H1 (cell line): ENCODE measurements at places on chromosomes 4 and X.

DNA sequence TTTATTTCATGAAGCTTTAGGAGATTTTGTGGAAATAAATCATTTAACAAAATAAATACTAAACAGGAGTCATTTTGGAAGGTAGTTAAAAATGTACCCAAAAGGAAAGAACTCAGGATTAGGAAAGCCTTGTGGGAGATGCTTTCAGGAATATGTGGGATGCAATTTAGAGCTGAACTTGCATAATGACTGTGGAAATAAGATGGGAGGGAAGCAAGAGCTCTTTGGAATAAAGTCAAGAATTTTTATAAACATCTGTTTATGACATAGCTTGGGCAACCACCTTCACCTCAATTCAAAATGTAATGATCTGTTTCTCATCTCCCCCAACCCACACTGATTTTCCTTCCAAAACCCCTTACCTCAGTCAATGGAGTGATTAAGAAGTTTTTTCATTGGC lies 623.8 kb downstream of the FAT4 start:
- H3K36me3 ChIP-seq = no peaks in the 10 kb centered on the region
- no peak overlapping the region for H3K4me3 ChIP-seq
- no peak overlapping the region for H3K27ac ChIP-seq
- DNase-seq = no peak
- H3K27me3 ChIP-seq = no peaks in the 10 kb centered on the region
- H3K4me1 ChIP-seq = no peaks in the 10 kb centered on the region

GRCh38 chr4:157832596-157832995 lies 340.2 kb downstream of the GASK1B start:
- no peak for DNase-seq
- H3K27me3 ChIP-seq = no peaks in the 10 kb centered on the region
- H3K4me3 ChIP-seq = no peak overlapping the region
- peaks cover 2% of the 10 kb centered on the region; the same call in 1 of the 2 replicates for H3K4me1 ChIP-seq

GRCh38 chrX:137896123-137896522 lies 330.2 kb downstream of the ZIC3 start:
- no peaks in the 10 kb centered on the region for H3K27me3 ChIP-seq
- H3K4me1 ChIP-seq = no peaks in the 10 kb centered on the region
- peak; percentile 2 for DNase-seq
- H3K36me3 ChIP-seq = no peaks in the 10 kb centered on the region
- H3K4me3 ChIP-seq = no peak overlapping the region

DNA sequence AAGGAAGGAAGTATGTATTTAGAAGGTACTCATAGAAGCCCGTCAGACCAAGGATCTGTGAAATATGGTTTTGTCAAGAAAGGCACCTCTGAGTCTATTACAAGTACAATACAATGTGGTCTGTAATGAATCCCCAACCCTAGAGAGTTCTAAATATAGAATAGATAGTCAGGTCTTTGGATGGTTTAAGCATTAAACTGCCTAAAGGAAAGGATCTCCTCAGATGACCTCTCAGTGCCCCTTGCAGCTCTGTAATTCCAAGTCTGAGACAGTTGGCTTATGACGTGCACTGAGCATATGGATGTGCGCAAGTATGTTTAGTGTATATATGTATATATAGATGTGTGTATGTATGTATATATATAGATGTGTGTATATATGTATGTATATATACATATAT lies 62.0 kb downstream of the CCSER1 start:
- H3K27ac ChIP-seq = no peak overlapping the region
- peaks cover 6% of the 10 kb centered on the region for H3K4me1 ChIP-seq
- no peak overlapping the region for H3K4me3 ChIP-seq
- no peaks in the 10 kb centered on the region for H3K36me3 ChIP-seq
- no peak for DNase-seq

GRCh38 chrX:115564243-115564642 lies 3.3 kb downstream of the PLS3 start:
- H3K36me3 ChIP-seq = no peaks in the 10 kb centered on the region
- no peaks in the 10 kb centered on the region for H3K27me3 ChIP-seq
- H3K27ac ChIP-seq = no peak overlapping the region
- H3K4me3 ChIP-seq = no peak overlapping the region
- H3K4me1 ChIP-seq = 0 out of 2 replicates have a peak, but pooled peaks cover 2% of the 10 kb centered on the region

DNA sequence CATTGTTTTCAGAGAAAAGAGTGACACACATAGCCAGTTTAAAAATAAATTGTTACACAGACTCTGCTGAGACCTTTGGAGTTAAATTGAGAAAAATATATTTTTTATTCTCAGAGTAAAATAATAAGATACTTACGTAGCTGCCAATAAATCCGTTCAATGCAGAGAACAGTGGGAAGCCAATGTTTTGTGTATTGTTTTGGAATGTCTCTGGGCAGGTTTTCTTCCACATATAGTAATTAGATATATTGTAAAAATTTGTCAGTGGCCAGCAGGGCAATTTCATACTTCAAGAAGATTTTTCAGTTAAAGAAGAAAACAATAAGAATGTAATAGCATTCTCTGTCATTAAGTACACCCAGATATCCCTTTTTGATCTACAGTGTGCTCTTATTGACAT lies 999.5 kb upstream of the INTU start:
- H3K4me3 ChIP-seq = no peak overlapping the region
- H3K4me1 ChIP-seq = no peaks in the 10 kb centered on the region
- H3K36me3 ChIP-seq = no peaks in the 10 kb centered on the region

- no peak for DNase-seq
- no peaks in the 10 kb centered on the region for H3K27me3 ChIP-seq
- no peak overlapping the region for H3K4me3 ChIP-seq
Observed at GRCh38 chr4:117134386-117134785, 49.0 kb upstream of the TRAM1L1 start.

GRCh38 chr4:4805887-4806286 lies 53.6 kb upstream of the MSX1 start:
- H3K4me3 ChIP-seq = no peak overlapping the region
- H3K36me3 ChIP-seq = no peaks in the 10 kb centered on the region
- no peak for DNase-seq
- H3K27ac ChIP-seq = no peak overlapping the region

GRCh38 chrX:130090364-130090763 lies 19.9 kb downstream of the ELF4 start:
- H3K27ac ChIP-seq = no peak overlapping the region
- H3K4me3 ChIP-seq = no peak overlapping the region
- no peak for DNase-seq
- H3K27me3 ChIP-seq = no peaks in the 10 kb centered on the region
- H3K4me1 ChIP-seq = peaks cover 5% of the 10 kb centered on the region
- H3K36me3 ChIP-seq = no peaks in the 10 kb centered on the region

DNA sequence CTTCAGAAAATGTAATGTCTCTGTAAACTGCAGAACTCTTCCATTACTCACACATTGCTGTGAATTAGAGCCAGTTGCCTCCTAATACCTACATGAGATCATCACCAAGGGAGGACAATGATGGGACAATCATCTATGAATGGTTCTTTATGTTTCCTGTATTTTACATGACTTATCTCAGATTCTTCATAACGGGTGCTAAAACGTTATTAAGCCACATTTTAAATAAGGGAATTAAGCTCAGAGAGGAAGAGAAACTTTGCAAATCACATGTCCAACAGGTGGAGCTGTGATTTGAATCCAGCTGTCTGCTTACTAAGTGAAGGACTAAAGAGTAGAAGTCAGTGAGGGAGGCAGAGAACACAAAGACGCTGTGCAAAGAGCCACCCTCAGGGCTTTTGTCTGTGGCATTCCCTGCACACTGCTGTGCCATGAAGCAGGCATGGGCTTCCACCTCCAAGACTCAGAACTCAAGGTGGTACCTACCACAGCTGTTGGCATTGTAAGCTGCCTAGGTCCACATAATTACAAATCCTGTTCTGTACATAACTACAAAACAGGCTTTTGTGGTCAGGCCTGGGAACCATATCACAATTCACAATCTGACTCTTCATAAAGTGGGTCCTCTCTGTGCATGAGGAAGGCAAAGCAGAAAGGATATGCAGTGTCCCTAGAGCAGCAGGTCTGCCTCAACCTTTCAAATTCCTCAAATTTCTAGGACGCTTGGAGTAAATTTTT lies 12.8 kb downstream of the TBC1D9 start:
- H3K36me3 ChIP-seq = no peaks in the 10 kb centered on the region
- H3K27me3 ChIP-seq = no peaks in the 10 kb centered on the region
- peaks cover 13% of the 10 kb centered on the region; the same call in 1 of the 2 replicates for H3K4me1 ChIP-seq
- no peak overlapping the region for H3K4me3 ChIP-seq
- no peak overlapping the region for H3K27ac ChIP-seq

GRCh38 chr4:184163813-184164212 lies 53.9 kb downstream of the ENPP6 start:
- no peak overlapping the region for H3K4me3 ChIP-seq
- no peak for DNase-seq
- no peaks in the 10 kb centered on the region for H3K27me3 ChIP-seq
- no peaks in the 10 kb centered on the region for H3K36me3 ChIP-seq
- peaks cover 7% of the 10 kb centered on the region for H3K4me1 ChIP-seq

- H3K36me3 ChIP-seq = no peaks in the 10 kb centered on the region
- peaks cover 13% of the 10 kb centered on the region; the same call in 1 of the 2 replicates for H3K4me1 ChIP-seq
- DNase-seq = no peak
- H3K27ac ChIP-seq = no peak overlapping the region
- H3K27me3 ChIP-seq = no peaks in the 10 kb centered on the region
Observed at GRCh38 chr4:181502611-181503010, 740.6 kb upstream of the TENM3 start.

DNA sequence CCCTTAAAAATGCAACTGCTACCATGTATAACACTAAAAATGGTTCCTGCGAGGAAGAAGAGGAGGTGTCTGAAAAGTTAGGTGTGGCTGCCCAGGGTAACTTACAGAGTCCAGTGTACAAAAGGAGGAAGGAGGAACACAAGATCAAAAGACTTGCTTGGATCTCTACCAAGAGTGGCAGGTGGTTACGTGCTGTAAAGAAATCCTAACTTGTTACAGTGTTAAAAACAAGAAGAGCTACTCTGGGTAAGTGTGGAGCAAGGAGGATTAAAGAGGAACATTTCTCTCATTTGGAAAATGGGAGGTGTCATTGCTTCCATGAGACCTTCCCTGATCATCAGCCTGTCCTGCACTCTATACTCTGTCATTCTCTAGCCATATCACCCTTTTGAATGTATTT lies 242.0 kb downstream of the PTTG2 start:
- no peak for DNase-seq
- H3K27ac ChIP-seq = no peak overlapping the region
- H3K27me3 ChIP-seq = no peaks in the 10 kb centered on the region
- H3K4me1 ChIP-seq = no peaks in the 10 kb centered on the region

DNA sequence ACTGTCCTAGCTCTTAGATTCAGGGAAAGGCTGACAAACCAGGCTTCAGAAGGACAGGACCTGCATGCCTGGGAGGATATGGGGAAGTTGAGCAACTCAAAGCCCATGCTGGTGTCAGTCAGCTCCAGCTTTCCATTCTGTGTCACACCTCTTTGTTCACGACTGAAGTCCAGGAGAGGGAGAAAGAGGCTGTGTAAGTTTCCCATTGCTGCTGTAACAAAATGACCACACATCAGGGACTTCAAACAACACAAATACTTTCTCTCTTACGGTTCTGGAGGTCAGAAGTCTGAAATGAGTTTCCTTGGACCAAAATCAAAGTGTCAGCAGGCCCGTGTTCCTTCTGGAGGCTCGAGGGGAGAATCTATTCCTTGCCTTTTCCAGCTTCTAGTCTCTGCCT lies 50.6 kb upstream of the STX18 start:
- DNase-seq = no peak
- no peaks in the 10 kb centered on the region for H3K4me1 ChIP-seq
- H3K27ac ChIP-seq = no peak overlapping the region
- H3K27me3 ChIP-seq = no peaks in the 10 kb centered on the region

DNA sequence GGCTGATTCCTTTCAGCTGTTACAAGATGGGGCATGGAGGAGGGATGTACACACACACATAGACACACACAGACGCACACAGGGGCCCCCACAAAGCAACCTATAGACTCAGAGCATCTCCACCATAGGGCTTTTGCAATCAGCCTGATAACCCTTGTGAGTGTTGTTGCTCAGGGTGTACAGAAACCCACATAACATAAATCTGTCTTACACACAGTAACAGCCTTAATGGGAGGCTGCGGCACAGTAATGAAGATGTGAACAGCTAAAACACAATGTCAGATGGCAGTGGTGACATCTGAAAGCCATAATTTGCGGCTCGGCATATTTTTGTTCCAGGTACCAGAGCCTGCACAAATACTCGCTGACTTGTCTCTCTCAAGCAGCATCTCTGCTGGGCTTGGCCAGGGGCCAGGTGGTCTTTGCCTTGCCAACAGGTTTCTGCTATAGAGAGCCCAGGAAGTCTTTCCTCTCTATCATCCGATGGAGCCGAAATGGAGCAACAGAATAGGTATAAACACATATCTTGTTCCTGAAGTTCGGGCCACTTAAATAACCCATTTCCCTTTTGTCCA lies 357.2 kb upstream of the GATB start:
- H3K27me3 ChIP-seq = no peaks in the 10 kb centered on the region; the same call in 1 of the 2 replicates
- H3K36me3 ChIP-seq = no peaks in the 10 kb centered on the region; the same call in 1 of the 2 replicates
- H3K27ac ChIP-seq = no peak overlapping the region
- no peak overlapping the region for H3K4me3 ChIP-seq
- no peak for DNase-seq

DNA sequence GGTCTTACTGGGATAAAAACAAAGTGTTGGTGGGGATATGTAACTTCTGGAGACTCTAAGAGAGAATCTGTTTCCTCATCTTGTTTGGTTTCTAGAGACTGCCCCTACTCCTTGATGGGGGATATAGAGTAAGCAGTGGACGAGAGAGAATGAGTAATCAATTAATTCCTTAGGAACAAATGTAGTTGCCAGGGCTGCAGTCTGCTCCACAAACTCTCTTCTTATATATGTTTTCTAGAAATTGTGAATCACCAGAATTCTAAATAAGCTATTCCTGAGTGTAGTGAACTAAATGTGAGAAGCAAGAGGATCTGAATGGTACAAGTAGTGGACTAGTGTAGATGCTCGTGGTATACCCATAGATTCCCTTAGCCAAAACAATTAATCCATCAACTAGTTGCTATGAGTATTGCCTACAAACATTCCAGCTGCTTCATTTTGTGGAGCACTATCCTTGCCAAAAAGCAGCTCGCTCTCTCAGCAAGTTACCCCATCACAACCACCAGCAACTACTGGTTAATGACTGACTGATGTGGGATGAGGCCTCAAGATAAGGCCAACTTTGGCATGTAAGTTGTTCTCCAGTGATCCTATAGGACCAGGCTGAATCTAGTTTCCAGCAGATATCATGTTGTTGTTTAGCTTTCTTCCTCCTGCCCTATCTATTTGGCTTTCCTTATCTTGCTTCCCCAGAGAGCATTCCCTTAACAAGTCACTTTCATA lies 273.0 kb downstream of the SLC7A11 start:
- no peaks in the 10 kb centered on the region for H3K27me3 ChIP-seq
- H3K4me3 ChIP-seq = no peak overlapping the region
- H3K27ac ChIP-seq = no peak overlapping the region
- no peaks in the 10 kb centered on the region for H3K36me3 ChIP-seq
- DNase-seq = no peak
- H3K4me1 ChIP-seq = no peaks in the 10 kb centered on the region

GRCh38 chr4:38860788-38861424 lies 4.3 kb upstream of the TLR6 start:
- 0 out of 2 replicates have a peak, but pooled peaks cover 2% of the 10 kb centered on the region for H3K4me1 ChIP-seq
- no peaks in the 10 kb centered on the region for H3K36me3 ChIP-seq
- H3K27me3 ChIP-seq = no peaks in the 10 kb centered on the region

DNA sequence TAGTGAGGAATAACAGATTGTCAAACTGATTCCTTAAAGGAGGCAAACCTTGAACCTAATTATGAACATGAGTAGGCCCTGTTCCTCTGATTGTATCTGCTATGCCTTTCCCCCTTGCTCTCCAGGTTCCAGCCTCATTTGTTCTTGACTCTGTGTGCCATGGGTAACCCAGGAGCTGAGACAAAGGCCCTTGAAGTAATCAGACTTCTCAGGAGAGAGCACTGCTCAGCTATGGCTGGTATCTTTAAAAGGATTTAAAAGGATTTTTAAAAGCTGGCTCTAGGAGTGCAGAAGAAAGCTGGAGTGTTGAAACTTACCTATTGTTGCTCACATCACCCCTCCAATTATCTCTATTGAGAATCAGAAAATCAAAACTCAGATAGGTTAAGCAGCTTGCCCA lies 1565.5 kb upstream of the AGA start:
- no peak for DNase-seq
- no peak overlapping the region for H3K4me3 ChIP-seq
- H3K27me3 ChIP-seq = no peaks in the 10 kb centered on the region
